ENCODE measurements at places on chromosomes 3 and 15. TPM values are rescaled to one million over a fixed set of nuclear protein-coding genes. Genes with fewer than 3 reads are reported as not detected.

Gene XYLB
- total RNA-seq: 2.2 TPM

Gene RBPMS2
- 9.9 TPM for total RNA-seq

Gene TPRG1
- 14.9 TPM for total RNA-seq

Gene GOLGA8K
- total RNA-seq: 10.0 TPM

Gene MUC20
- 4.5 TPM for total RNA-seq

Gene CCDC39
- not detected for total RNA-seq

Gene C3orf22
- total RNA-seq: not detected

Gene INO80
- total RNA-seq: 25.1 TPM

Gene ALDH1L1
- 10.9 TPM for total RNA-seq

- no peaks in the 10 kb centered on the region for H3K27me3 ChIP-seq
- H3K4me3 ChIP-seq: no peak overlapping the region
- DNase-seq: no peak
Measured at GRCh38 chr3:29677421-29677820, 396.6 kb downstream of the RBMS3 start.

GRCh38 chr3:170572665-170573253 is 13.1 kb downstream of the SLC7A14 start:
- no peak overlapping the region for H3K4me3 ChIP-seq
- no peak overlapping the region for H3K27ac ChIP-seq
- H3K4me1 ChIP-seq: no peaks in the 10 kb centered on the region

DNA sequence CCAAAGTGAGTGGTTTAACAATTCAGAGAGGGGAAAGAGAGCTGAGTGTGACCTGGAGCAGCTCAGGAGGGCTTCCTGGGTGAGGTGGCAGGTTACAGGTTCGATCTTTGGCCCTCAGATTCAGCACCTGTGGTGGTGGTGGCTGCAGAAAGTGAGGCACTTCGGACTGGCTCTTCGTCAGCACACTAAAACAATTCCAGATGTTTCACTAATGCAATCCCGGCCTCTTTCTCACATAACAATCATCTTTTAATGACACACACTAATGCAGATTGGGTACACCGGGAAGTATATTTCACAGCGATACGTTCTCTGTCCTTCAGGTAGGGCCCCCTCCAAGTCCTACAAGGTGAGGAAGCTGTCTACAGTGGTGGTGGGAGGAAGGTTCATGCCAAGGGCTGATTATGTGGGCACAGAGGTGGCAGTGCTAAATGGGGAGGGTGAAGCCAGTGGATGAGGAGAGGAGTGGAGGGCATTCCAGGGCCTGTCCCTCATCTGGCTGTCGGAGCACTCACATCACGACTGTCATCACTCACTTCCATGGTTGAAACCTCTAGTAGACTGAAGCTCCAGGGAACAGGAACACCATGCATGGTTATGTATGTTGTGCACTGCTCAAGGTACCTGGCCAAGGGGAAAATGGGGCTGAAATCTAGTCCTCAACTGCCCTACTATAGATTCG is 171.1 kb downstream of the RAB11A start:
- peaks cover 1% of the 10 kb centered on the region for H3K27me3 ChIP-seq
- no peaks in the 10 kb centered on the region for H3K4me1 ChIP-seq
- no peaks in the 10 kb centered on the region for H3K36me3 ChIP-seq
- DNase-seq: no peak
- no peak overlapping the region for H3K27ac ChIP-seq

DNA sequence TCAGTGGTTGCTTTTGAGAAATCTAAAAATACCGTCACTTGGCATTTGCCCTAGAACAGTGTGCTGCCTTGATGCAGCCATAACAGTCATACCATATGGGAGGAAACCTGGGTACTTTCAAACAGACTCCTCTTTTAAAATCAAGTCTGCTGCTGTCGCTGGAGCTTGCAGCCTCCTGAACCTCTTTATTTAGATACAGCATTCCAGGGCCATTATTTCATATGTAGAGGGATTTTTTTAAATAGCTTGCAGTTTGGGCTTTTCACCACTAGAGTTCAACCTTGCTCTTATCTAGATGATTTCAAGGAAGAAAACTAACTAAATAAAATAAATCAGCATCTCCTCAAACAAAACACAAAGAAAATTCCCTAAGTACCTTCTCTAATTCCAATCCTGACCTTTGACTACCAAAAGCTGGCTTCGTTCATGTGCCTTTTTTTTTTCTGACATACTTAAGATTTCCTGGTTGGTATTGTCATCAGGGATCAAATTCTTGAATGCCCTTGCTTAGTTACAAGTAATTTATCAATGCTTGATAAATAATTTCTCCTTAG is 111.6 kb downstream of the KBTBD8 start:
- no peaks in the 10 kb centered on the region for H3K36me3 ChIP-seq
- H3K4me3 ChIP-seq: no peak overlapping the region
- DNase-seq: no peak
- no peaks in the 10 kb centered on the region for H3K4me1 ChIP-seq

- no peak overlapping the region for H3K4me3 ChIP-seq
- H3K27me3 ChIP-seq: no peaks in the 10 kb centered on the region
Measured at GRCh38 chr3:98596541-98597500, 3.4 kb upstream of the CPOX start.

DNA sequence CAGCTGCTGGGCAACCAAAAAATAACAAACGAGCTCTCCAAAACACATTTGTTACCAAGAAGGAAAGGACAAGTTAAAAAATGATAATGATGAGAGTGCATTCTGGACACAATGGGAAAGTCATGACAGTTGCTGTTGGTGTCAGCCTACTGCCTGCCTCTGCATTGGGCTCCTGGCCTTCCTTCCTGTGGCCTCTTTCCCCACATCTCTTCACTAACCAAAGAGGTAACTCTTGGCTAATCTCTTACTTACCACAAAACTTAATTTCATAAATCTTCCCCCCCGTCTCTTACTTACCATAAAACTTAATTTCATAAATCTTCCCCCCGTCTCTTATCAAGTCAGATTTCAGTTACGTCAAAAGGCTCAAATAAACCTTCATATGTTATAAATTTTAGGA is 58.6 kb downstream of the AGTR1 start:
- no peaks in the 10 kb centered on the region for H3K27me3 ChIP-seq
- H3K4me1 ChIP-seq: no peaks in the 10 kb centered on the region
- no peaks in the 10 kb centered on the region for H3K36me3 ChIP-seq
- H3K4me3 ChIP-seq: no peak overlapping the region
- DNase-seq: no peak

DNA sequence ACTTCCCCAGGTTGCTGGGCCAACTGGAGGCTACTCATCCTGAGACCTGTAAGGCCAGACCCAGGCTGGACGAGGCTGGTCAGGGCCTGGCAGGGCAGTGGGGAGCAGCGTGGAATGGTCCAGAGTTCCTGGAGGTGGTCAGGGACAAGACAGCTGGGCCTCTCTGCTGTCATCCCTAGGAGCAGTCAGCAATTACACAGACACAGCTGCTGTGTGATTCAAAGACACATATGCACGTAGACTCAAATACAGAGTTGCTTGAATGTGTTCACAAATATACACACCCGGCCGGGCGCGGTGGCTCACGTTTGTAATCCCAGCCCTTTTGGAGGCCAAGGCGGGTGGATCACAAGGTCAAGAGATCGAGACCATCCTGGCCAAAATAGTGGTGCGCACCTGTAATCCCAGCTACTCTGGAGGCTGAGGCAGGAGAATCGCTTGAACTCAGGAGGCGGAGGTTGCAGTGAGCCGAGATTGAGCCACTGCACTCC is 1.5 kb upstream of the CD276 start:
- DNase-seq: no peak
- H3K27me3 ChIP-seq: no peaks in the 10 kb centered on the region
- no peak overlapping the region for H3K4me3 ChIP-seq
- no peak overlapping the region for H3K27ac ChIP-seq

- peaks cover 6% of the 10 kb centered on the region for H3K4me1 ChIP-seq
- no peaks in the 10 kb centered on the region for H3K36me3 ChIP-seq
- no peak overlapping the region for H3K27ac ChIP-seq
- H3K4me3 ChIP-seq: no peak overlapping the region
- no peaks in the 10 kb centered on the region for H3K27me3 ChIP-seq
Measured at GRCh38 chr3:114494498-114494897, 200.7 kb downstream of the TIGIT start.

- no peaks in the 10 kb centered on the region for H3K4me1 ChIP-seq
- no peak overlapping the region for H3K27ac ChIP-seq
- H3K4me3 ChIP-seq: no peak overlapping the region
- no peak for DNase-seq
- peaks cover 4% of the 10 kb centered on the region for H3K36me3 ChIP-seq
Measured at GRCh38 chr3:124517306-124517705, 212.9 kb upstream of the UMPS start.

DNA sequence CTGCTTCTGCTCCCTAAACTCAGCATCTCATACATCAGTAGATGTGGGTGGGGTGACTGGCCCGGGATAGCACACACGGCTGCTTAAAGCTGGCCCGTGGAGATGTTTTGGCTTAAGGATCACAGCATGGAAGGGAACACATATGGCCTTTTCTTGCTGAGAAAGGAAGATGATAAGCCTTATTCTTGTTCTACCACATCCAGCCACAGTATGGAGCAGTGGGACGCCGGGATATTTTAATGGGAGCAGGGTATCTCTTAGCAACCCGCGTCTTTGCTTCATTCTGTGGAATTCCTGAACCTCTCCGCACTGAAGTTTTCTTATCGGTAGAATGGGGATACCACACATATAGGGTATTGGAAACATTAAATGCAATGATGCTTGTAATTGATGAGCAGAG is 94.1 kb upstream of the PROK2 start:
- no peak overlapping the region for H3K4me3 ChIP-seq
- H3K27ac ChIP-seq: no peak overlapping the region
- H3K4me1 ChIP-seq: no peaks in the 10 kb centered on the region
- DNase-seq: no peak

GRCh38 chr15:78133801-78134200 is 2.6 kb upstream of the CIB2 start:
- no peaks in the 10 kb centered on the region for H3K36me3 ChIP-seq
- no peak overlapping the region for H3K27ac ChIP-seq
- H3K4me3 ChIP-seq: no peak overlapping the region

- no peak overlapping the region for H3K27ac ChIP-seq
- no peaks in the 10 kb centered on the region for H3K36me3 ChIP-seq
- H3K4me3 ChIP-seq: no peak overlapping the region
Measured at GRCh38 chr3:65568497-65568896, 470.2 kb downstream of the MAGI1 start.

GRCh38 chr3:159458010-159458409 is 530.6 kb upstream of the IL12A start:
- H3K4me3 ChIP-seq: no peak overlapping the region
- H3K27ac ChIP-seq: no peak overlapping the region
- H3K36me3 ChIP-seq: no peaks in the 10 kb centered on the region
- no peak for DNase-seq

- H3K4me3 ChIP-seq: no peak overlapping the region
- no peaks in the 10 kb centered on the region for H3K27me3 ChIP-seq
- H3K4me1 ChIP-seq: peaks cover 2% of the 10 kb centered on the region
- no peak for DNase-seq
Measured at GRCh38 chr3:149547954-149548668, 73.6 kb downstream of the TM4SF4 start.

- no peaks in the 10 kb centered on the region for H3K27me3 ChIP-seq
- H3K36me3 ChIP-seq: no peaks in the 10 kb centered on the region
- no peak overlapping the region for H3K27ac ChIP-seq
- H3K4me1 ChIP-seq: no peaks in the 10 kb centered on the region
- peak overlapping the region; percentile 83 for H3K4me3 ChIP-seq
Measured at GRCh38 chr15:72796515-72797337, 13.2 kb upstream of the ADPGK start.

- DNase-seq: no peak
- H3K4me3 ChIP-seq: no peak overlapping the region
- H3K27me3 ChIP-seq: no peaks in the 10 kb centered on the region
- H3K4me1 ChIP-seq: no peaks in the 10 kb centered on the region
Measured at GRCh38 chr3:26505399-26505798, 117.2 kb upstream of the LRRC3B start.

GRCh38 chr3:145817870-145818483 is 343.0 kb downstream of the PLOD2 start:
- no peak for DNase-seq
- no peak overlapping the region for H3K27ac ChIP-seq
- no peaks in the 10 kb centered on the region for H3K36me3 ChIP-seq
- no peaks in the 10 kb centered on the region for H3K27me3 ChIP-seq

- no peaks in the 10 kb centered on the region for H3K27me3 ChIP-seq
- no peak for DNase-seq
- H3K4me1 ChIP-seq: no peaks in the 10 kb centered on the region
- no peak overlapping the region for H3K27ac ChIP-seq
- no peak overlapping the region for H3K4me3 ChIP-seq
- H3K36me3 ChIP-seq: no peaks in the 10 kb centered on the region
Measured at GRCh38 chr3:28598165-28598564, 249.5 kb upstream of the AZI2 start.

DNA sequence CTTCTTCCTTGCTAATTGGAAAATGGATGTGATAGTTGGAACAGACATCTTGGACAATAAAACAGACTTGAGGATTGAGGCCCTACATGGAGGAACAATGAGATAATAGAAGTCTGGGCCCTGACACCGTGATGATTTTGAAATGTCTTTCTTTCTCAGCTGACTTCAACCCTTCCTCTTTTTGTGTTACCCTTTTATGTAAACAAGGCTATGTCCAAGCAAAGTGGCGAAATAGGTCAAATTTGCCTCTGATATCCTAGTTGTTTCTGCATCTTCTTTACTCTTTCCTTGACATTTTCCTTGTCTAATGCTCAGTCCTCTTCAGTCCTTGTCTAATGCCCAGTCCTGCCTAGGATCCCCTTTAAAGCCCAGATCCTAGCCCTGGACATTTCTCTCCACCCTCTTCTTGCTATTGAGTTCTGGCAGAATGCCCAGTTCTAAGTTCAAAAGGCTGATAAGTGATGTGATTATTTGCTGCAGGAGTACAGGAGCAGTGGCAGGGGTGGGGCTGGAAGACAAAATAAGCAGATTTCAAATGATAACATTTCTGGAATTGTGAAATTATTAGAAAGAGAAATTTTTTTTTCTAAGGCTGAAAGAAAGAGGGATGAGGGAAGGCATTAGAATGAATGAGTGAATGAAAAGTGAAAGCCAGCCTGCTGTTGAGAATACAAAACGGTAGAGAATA is 6.5 kb upstream of the VPS8 start:
- H3K27ac ChIP-seq: no peak overlapping the region
- H3K4me3 ChIP-seq: no peak overlapping the region
- no peaks in the 10 kb centered on the region for H3K36me3 ChIP-seq
- no peaks in the 10 kb centered on the region for H3K4me1 ChIP-seq

DNA sequence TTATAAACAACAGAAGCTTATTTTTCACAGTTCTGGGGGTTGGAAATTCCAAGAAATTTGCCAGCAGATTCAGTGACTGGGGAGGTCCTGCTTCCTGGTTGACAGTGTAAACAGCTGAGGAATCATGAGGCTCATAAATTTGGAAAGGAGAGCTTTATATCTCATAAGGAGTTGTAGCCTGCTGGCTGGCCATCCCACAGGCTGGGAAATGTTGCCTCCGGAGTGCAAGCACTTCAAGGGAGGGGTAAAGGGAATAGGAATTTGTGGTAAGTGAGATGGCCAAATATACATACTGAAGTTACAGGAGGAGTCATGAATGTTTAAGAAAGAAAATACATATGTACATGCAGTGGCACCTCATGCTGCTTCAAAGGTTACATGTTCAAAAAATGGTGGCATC is 217.2 kb upstream of the CBLB start:
- no peak overlapping the region for H3K4me3 ChIP-seq
- no peaks in the 10 kb centered on the region for H3K27me3 ChIP-seq
- no peaks in the 10 kb centered on the region for H3K36me3 ChIP-seq
- H3K27ac ChIP-seq: no peak overlapping the region
- DNase-seq: no peak

GRCh38 chr3:35523838-35524237 is 115.5 kb upstream of the ARPP21 start:
- no peak for DNase-seq
- H3K4me3 ChIP-seq: no peak overlapping the region
- H3K36me3 ChIP-seq: no peaks in the 10 kb centered on the region
- H3K27ac ChIP-seq: no peak overlapping the region
- no peaks in the 10 kb centered on the region for H3K27me3 ChIP-seq
